ENCODE measurements at places on chromosomes 5 and 9. TPM values are rescaled to one million over a fixed set of nuclear protein-coding genes. Genes with fewer than 3 reads are reported as not detected.

DNA sequence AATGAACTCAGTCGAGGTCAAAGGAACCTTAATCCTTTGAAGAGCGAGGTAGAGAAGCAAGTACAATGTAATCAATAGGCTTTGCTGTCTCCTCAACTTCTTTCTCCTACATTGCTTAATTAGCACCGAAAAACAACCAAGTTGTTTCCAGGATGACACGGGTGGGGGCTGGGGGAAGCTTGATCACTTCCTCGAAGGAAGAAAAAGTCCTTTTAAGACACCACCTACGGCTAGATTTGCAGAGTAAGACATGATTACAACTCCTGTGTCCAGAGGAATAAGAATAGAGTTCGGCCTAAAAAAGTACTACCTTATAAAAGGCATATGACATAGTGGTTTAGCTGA, 811 bp upstream of the ARRDC3 start:
- DNase-seq = no peak

PCDHA8 gene
- total RNA-seq = not detected

CDX1 gene
- not detected for total RNA-seq

DNA sequence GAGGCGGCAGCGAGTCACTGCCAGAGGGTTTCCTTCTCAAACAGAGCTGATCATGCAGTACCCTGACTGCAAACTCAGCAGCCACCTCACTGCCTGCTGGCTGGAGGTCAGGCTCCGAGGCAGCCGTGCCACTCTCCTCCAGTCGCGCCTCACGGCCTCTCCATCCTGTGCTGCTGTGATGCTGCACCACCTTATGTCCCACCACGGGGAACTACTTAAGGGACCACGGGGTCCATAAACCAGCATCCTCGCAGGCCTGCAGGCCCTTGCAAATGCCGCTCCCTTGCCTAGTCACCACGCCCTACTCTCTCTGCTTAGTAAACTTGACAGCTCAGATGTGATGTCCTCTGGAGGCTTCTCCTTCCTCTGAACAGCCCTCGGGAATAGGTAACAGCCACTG, 99.2 kb downstream of the CRB2 start:
- DNase-seq = no peak

MAML1 gene
- 38.3 TPM for total RNA-seq

ZNF658 gene
- 1.7 TPM for total RNA-seq

TAF11L10 gene
- not detected for total RNA-seq
